ENCODE measurements at places on chromosomes 13 and 19.

GRCh38 chr19:54387991-54388801 lies 23.5 kb upstream of the LAIR1 start:
- DNase-seq, result peak; percentile 20

- no peak for DNase-seq
Measured at GRCh38 chr13:98221234-98221633, 44.2 kb upstream of the RNF113B start.

DNA sequence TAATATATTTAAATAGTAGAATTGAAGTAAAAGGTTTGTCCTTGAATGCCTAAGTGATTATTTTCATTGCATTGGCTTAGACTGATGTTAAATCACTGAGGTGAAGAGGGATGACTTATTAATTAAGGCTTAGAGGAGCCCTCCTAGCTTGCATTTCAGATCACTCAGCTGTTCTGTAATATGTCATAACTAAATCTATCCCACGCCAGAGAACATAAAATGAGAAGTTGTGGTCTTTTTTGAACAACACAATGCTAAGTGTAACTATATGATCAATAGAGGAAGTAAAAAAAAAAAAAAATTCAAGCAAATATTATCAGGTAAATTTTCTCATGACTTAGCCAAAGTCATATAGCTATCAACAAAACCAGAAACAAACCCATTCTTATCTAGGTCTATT lies 752.2 kb downstream of the GPC5 start:
- DNase-seq, result no peak

DNA sequence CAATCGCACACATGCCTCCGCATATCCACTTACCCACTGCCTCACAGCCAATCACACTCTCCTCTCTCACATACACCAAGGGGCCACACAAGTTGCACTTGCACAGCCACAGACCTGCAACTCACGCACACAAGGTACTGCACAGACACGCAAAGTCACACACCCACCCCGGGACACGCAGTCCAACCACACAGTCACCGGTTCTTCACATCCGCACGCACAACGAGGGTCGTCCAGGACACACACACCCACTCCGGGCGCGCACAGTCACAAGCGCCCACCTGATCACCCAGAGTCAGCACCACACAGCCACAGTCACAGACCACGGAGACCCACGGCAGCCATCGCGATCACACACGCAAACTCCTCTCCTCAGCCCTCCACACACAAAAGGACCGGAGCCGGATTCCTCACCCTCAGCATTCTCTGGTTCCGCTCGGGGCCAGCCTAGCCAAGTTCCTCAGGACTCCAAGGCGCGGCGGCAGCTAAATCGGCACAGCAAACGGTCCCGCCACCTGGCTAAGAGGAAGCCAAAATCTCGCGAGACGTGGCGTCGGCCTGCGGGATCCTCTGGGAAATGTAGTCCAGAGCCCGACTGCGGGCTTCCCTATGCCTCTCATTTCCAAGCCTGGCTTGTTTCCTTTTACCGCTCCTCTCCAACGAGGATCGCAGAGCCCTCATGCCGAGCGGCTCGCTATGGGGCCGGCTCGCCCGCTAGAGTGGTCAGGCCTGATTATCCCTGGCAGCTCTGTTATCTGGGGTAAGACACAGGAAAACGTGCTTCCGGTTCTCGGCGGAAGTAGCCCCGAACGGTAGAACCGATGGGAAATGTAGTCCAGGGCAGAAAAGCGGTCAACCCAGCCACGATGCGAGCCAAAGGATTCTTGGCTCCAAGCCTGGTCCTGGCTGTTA lies at the start of gene ZNF850:
ZNF850 (minus strand) TSS at position 497 of the 912 bp plus-strand sequence. CDS start 10,201 bp downstream, outside the sequence.
- DNase-seq, result peak; percentile 88

GRCh38 chr13:105814902-105815250 lies 720.6 kb downstream of the EFNB2 start:
- DNase-seq, result no peak

DNA sequence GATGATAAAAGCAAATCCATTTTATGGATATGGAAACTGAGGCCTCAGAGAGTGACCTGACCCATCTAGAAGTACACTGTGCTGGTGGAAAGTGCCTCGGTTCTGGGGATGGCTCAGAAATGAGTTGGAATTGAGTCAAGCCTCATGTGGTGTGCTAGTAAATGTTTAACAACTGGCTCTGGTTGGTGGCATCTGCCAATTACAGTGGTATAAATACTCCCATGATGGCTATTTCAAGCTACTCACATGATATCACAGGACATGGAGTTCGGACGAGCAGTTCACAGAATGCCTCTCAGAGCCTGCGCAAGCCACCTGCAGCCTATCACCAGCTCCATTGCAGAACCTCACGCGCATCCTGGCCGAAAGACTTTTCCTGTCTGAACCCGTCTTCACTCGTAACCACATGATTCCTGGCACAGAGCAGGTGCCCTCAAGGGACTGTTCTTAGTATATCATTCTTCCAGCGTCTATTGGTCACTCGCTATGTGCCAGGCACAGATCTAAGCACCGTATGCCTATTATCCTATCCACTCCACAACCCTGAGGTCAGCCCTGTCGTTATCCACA lies 9.1 kb downstream of the TMEM150B start:
- no peak for DNase-seq

- no peak for DNase-seq
Measured at GRCh38 chr13:46318986-46319385, 68.1 kb downstream of the RUBCNL start.

GRCh38 chr13:77305266-77305665 lies 21.6 kb downstream of the MYCBP2 start:
- no peak for DNase-seq

GRCh38 chr19:55492362-55492944 lies 4.2 kb downstream of the SSC5D start:
- no peak for DNase-seq

- DNase-seq, result no peak
Measured at GRCh38 chr13:113398963-113399754, 35.2 kb upstream of the GRTP1 start.

- no peak for DNase-seq
Measured at GRCh38 chr13:75145927-75146326, 336.0 kb downstream of the TBC1D4 start.

GRCh38 chr13:51614350-51614786 lies 30.1 kb downstream of the WDFY2 start:
- peak; percentile 79 for DNase-seq

DNA sequence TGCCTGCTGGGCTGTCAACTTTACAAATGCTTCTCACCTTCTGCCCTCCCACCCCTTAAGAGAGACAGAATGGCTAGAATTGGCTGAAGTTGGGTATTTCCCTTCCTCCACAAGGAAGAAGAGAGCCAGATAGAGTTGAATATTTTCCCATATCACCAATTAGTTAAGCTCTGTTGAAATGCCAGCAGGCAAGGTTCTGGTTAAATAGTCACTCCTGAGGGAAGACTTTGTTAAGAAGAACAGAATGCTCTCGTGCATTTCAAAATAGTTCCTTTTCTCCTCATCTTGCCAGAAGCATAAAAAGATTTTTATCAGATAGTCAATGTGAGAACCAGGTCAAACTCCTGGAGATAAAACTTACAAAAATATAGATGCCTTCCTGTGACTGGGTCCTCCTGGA lies 2857.0 kb upstream of the PCDH20 start:
- DNase-seq, result no peak

DNA sequence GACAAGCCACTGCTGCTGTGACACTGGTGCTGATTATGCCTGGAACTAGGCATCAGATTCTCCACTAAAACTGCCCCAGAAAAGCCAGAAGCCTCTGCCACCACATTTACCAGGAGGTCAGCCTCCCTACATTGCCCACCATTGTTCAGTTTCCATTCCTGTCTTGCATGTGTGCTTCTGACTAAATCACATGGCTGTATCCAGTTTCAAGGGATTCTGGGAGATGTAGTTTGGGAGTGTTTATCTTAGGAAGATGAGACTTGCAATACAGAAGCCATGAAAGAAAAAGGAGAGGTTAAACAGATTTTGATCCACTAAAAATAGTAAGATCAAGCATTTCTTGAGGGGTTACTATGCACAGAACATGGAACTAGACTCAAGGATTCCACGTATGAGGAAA lies 40.7 kb upstream of the SERPINE3 start:
- no peak for DNase-seq

- DNase-seq, result peak; percentile 72
Measured at GRCh38 chr13:50080911-50081678, 65.9 kb downstream of the KCNRG start.

GRCh38 chr13:113969973-113970611 lies 3.8 kb downstream of the C13orf46 start:
- DNase-seq, result no peak

DNA sequence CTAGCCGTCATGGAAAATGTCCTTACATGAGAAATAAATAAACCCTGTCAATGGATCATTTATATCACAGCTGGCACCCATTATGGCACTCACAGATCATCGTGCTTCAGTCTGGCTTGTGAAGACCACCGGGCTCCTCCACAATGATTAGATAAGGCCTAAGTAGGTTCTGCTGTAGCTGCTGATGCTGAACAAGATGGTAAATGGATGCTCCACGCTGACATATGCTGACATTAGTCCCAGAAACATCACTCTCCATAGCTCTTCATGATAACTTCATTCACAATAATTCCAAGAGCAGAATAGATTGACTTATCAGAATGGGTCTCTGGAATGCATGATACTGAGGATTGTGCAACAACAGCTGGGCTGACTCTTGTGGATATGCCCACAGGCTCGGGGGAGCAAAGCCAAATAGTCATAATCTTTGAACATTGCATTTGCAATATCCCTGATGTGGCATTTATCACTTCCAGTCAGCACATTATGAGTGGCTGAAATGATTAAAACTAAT lies 63.8 kb upstream of the RXFP2 start:
- no peak for DNase-seq

- DNase-seq, result no peak
Measured at GRCh38 chr13:65710514-65710913, 1519.6 kb downstream of the PCDH9 start.

- DNase-seq, result no peak
Measured at GRCh38 chr13:21310220-21310619, 133.8 kb downstream of the MRPL57 start.

DNA sequence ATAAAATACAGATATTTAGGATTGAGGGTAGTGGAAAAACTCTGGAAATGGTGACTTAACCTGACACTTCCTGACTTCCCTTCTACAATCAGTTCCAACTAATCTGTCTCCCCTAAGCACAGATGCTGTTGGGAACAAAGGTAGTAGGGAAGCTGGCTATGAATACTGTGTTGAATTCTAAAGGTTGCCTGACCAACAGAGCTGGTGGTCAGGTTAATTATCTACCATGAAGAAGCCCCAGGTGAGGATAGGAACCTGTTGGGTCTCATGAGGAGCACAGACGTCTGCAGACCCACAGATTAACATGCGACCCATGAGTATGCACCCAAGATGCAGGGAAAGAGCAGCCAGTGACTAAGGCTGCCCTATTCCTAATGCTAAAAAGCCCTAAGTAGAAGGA lies 172.3 kb downstream of the DIAPH3 start:
- DNase-seq, result no peak

DNA sequence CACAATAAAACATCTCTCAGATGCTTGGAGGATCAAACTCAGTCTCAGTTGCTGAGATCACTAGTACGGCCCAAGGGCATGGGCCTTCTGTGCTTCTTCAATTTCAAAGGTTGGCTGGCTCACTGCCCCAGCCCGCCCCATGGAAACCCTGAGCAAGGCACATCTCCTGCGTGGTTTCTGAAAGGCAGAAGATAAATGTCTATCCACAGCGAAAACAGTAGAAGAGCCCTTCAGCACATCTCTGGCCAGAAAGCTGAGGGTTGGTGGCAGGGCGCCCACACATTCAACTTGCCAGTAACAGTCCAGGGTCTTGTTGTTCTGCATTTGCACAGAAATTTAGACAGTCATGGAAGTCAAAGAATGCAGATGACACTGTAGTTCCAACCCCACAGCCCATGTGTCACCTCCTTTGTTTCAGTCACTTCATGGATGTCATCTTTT lies 24.0 kb upstream of the KATNAL1 start:
- DNase-seq, result no peak

GRCh38 chr13:74726206-74726605 lies 592.0 kb upstream of the KLF12 start:
- no peak for DNase-seq

DNA sequence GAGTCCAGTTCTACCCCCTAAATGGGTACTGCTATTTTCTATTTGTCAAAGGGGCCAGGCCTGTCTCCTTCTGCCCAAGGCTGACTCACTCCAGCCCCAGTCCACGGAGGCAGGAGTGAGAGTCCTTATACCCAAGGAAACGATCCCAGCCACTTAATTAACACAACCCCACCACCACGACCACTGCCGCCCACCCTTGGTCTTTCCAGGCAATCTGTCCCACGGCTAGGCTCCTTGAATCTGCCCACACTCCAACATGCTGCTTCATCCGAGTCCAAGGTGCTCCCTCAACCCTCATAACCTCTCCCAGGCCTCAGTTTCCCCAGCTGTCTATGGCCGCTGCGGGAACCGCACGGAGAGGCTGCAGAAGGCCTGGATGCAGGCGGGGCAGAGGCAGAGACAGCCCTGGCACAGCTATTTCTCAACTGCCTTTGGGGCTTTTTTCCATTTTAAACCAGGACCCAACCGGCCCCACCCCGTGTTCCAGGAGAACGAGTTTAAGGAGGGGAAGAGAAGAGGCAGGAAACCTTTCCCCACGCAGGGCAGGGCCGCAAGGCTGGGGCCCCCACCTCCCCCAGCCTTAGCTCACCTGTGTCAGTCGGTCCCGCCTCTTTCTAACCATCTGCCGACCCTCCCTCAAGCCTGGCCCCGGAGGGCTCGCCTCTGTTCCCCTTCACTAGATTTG lies 746 bp downstream of the RAB3D start:
- DNase-seq, result no peak

DNA sequence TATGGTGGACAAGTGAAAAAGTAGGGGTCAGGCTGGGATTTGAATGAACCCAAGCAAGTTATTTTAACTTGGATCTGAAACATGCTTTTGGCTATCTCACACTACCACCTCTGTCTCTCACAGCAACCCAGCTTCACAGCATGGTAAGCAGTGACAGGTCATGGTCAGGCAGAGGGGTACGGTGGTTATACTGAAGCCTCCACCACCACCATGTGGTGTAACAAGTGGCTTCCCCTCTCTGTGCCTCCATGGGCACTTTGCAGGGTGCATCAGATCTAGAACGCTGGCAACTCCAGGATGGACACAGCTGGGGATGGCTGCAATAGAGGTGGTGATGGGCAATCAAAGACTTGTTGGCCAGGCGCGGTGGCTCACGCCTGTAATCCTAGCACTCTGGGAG lies 739 bp upstream of the TMEM145 start:
- DNase-seq, result no peak

DNA sequence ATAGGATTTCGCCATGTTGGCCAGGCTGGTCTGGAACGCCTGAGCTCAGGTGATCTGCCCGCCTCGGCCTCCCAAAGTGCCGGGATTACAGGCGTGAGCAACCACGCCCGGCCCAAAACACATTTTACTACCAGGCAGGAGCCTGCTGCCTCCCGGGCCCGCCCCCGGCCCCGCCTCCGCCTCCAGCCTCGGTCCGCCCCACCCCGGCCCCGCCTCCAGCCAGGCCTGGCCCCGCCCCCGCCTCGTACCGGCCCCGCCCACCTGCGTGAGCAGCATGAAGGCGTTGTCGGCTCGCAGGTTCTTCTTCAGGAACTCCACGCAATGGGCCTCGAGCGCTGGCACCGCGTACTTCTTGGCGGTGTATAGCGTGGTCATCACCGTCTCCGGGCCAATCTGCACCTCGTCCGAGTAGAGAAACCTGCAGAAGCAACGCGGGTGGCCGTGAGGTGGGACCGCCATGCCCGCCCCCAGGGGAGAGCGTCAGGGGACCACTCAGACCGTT lies 22.7 kb downstream of the BTBD2 start:
- no peak for DNase-seq

GRCh38 chr13:39452417-39452816 lies 150.6 kb downstream of the LHFPL6 start:
- no peak for DNase-seq

Measured in bone marrow (tissue), 2 donors.